ENCODE measurements at places on chromosomes 6 and 20. TPM values are rescaled to one million over a fixed set of nuclear protein-coding genes. Genes with fewer than 3 reads are reported as not detected.

Gene CCDC170
- total RNA-seq, result 0.95 TPM

- DNase-seq, result no peak
Observed at GRCh38 chr20:32506721-32507120, 78.4 kb downstream of the NOL4L start.

- DNase-seq, result no peak
Observed at GRCh38 chr20:57390604-57391438, at the start of gene RBM38. Gene RBM38 (plus strand): TSS chr20:57391396. CDS start chr20:57391582, 186 bp downstream.

- DNase-seq, result no peak
Observed at GRCh38 chr6:169236988-169237387, 16.7 kb downstream of the THBS2 start.

Gene OVOL2
- 8.3 TPM for total RNA-seq

Gene CBLN4
- not detected for total RNA-seq

Gene PHIP
- 24.0 TPM for total RNA-seq

DNA sequence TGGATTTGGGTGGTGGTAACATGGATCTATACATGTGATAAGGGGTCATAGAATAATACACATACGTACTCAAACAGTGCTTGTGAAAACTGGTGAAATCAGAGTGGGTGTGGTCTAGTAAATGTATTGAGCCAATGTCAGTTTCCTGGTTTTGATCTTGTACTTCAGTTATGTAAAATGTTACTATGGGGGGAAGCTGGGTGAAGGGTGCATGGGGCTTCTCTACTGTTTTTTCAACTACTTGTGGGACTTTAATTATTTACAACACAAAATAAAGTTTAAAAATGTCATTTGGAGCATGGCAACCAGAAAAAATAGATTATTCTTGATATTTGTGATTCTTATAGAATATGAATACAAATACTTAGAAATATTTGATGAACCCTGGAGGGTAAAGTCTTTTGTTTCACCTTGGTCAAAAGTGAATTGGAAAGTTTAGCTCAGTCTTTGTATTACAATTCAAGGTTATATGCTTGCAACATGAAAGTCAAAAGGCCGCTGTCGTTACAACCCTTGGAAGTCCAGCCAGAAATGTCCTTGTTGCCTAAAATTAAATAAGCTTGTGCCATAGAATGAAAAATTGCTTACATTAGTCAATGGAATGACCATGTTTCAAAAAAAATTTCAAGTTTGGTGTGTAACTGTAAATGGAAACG lies 74.1 kb downstream of the TXNDC5 start:
- DNase-seq, result no peak

Gene RANBP9
- 57.3 TPM for total RNA-seq

- no peak for DNase-seq
Observed at GRCh38 chr6:122431780-122432179, 32.3 kb downstream of the HSF2 start.

DNA sequence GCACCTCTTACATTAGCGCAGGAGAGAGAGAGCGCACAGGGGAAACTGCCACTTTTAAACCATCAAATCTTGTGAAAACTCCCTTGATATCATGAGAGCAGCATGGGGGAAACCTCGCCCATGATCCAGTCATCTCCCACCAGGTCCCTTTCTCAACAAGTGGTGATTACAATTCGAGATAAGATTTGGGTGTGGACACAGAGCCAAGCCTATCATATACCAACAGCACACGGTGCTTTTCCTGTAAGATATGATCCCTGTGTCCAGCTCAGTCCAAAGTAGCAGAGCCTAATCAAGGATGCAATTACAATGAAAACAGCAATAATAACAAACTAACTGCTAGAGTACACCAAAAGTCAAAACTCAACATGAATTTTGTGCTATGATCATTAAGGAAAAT lies 148.7 kb upstream of the TCF21 start:
- DNase-seq, result no peak

- DNase-seq, result no peak
Observed at GRCh38 chr6:9564021-9564420, 850.9 kb downstream of the TFAP2A start.

- DNase-seq, result no peak
Observed at GRCh38 chr20:62985444-62985778, 21.4 kb downstream of the BHLHE23 start.

- DNase-seq, result no peak
Observed at GRCh38 chr6:151286214-151286613, 46.4 kb downstream of the AKAP12 start.

DNA sequence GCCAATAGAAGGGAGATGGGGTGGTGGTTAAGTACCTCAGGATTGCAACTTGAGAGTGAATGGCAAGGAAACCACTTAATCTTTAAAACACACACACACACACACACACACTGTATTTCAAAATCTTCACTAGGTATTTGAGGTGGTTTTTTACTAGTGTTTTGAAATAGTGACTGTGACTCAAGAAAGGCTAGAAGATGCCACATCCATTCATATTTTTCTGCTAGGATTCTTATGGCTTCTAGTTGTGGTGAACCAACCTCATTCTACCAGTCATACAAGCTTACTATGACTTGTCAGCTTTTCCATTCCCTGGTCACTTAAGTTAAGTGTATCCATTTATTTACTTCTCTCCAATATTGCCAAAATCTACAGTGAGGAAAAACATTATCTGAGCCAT lies 519.4 kb upstream of the JAG1 start:
- no peak for DNase-seq
